ENCODE measurements at places on chromosomes 2 and 18.

DNA sequence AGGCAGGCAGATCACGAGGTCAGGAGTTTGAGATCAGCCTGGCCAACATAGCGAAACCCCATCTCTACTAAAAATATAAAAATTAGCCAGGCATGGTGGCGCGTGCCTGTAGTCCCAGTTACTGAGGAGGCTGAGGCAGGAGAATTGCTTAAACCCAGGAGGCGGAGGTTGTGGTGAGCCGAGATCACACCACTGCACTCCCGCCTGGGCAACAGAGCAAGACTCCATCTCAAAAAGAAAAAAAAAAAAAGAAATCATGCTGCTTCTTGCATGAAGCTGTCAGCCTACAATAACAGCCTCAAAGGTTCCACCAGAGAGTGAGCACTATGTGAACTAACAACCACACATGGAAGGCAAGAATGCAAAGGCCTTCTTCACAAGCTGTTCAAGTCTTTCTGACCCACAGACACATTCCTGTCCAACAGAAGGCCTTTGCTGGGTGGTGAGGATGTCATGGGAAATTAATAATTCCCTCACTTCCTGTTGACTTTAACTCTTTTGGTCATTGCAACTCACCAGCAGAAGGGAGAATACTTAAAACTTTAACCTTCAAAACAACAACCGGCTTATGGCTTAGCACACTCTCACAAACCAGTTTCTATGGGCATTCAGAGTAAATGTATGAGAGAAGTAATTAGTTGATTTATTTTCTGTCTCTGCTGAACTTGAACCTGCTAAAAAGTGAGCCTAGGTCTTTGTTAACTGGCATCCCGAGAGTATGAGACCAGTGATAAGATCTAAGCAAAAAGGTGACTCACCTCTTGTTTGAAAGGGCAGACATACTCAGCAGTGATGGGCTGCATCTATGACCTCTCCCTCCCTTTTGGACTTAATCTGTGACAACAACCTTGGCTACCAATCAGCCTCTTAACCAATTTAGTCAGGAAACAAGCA lies 11.8 kb downstream of the PLEKHM3 start:
- no peak for DNase-seq

DNA sequence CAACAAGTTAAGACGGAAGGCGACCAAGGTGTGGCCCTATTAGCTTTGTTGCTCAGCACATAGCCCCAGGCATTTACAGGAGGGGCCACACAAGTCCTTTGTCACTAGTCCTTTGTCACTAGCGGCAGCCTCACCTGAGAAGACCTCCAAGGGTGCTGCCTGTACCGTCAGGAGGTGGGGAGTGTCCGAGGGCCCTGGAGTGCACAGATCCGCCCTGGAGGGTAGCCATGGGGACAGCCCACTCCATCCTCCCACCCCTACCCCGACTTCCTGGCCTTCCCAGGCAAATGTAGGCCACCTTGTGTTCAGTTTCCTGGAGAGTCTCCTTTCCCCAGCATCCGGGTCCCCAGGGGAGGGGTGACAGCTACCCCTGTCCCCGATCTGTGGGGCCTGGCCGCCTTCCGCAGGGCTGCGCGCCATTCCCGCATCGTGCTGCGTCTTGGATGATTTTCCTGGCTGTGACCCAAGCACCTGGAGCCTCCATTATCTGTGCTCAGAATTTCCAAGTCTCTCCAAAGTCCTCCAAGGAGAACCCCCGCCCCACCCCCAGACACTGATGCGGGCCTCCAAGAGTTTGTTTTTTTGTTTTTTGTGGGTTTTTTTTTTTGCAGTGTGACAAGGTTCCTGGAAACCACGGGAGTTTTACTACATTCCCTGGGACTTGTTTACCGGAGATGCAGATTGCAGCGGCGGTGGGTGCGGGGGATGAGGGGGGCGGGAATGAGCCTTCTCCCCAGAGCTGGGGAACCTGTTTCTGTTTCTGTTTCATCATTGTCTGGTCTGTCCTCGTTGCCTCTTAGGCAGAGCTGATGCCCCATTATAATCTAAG lies 28.6 kb downstream of the TEX44 start:
- DNase-seq, result peak; percentile 27

DNA sequence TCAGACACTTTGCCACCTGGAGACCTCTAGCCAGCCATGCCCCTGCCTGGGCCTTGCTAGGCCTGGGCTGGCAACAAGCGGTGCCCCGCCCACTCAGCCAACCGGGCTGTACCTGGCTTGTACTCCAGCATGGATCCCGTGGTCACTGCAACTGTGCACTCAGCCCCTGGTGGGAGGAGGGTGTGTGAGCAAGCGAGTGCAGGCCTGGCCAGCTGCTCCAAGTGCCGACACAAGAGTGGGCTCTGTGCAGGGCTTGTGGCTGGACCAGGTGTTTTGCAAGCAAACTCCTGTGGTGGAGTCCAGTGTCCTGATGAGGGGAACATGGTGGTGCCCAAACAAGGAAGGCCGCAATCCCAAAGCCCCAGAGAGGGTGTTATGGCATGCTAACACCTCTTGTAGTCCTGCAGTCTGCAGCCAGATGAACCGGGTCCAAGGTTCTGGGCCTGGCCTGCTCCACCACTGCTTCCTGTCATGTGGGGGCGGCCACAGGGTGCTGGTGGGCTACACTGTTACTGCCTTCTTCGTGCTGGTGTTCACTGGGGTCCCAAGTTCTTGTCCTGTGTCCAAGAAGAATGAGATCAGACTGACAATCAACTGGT lies 60.1 kb upstream of the CD28 start:
- no peak for DNase-seq

- DNase-seq, result no peak
Observed at GRCh38 chr2:182890305-182890704, 23.9 kb upstream of the FRZB start.

- DNase-seq, result no peak
Observed at GRCh38 chr2:166256896-166257295, 118.8 kb downstream of the SCN9A start.

DNA sequence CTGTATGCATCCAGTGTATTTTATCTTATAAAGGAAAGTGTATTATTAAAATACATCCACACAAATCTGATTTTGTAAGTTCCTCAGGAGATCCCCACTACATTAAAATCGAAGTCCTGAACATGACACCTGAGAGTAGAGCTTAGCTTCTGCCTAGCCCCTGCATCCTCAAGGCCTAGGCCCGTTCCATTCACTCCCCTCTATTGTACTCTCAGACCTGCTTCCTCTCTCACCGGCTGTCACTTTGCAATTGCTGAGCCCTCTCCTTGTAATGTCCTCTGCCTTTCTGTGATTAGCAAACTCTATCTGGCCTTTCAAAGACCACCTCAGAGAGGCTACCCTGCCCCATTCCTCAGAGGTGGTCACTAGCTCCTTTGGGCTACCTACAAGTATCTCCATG lies 160.8 kb downstream of the FTCDNL1 start:
- DNase-seq, result no peak

DNA sequence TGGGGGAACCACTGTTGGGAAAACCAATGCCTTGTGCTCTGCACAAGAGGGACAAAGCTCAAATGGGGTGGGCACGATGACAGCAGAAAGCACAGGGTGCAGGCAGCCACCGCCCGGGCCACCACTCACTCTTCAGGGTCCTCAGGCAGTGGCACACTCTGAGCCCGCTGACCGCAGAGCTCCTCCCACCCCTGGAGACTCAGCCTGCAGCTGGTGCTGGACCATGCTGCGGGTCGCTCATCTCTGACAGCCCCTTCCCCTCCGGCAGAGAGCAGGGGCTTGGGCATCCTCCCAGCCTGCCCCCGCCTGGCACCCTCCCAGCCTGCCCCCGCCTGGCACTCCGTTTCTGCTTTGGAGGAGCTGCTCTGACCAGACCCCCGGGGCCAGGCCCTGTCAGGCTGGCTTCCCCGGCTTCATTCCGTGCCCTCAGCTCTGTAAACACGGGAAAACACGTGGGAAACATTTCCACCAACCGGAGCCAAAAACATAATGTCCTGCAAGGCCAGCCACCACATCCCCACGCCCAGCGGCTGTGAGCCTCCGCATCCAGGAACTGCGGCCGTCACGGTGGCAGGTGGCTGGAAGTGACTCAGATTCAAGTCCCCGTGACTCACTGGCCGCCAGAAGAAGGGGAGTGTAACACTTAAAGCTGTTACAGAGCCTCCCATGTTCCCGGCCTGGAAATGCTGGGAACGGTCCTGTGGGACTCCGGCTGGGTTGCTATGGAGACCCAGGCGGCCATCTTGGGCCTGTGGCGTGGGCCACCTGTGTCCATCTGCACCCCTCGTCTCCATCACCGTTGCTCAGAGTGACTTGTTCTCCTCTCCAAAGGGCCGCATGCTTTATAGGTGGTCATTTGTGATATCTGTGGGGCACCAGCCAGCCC lies 6.8 kb upstream of the SNED1 start:
- no peak for DNase-seq

DNA sequence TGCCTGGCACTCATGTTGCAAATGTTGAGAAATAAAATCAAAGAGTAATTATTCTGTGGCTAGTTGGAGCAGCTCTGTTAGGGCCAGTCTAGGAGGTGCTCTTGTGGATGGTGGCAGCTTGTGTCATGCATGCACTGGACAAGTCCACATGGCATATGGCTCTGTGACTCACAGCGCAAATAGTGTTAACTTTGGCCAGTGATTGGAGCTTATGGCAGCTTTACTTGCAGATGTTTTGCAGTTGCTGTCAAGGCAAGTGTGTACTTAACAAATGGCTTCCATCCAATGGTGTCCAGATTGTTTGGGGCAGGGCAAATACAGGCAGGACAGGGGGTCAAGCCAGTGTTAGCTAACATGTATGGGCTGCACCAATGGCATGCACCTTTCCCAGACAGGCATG lies 26.1 kb upstream of the TMX3 start:
- DNase-seq, result no peak
